ENCODE measurements at places on chromosomes 3 and 15.

DNA sequence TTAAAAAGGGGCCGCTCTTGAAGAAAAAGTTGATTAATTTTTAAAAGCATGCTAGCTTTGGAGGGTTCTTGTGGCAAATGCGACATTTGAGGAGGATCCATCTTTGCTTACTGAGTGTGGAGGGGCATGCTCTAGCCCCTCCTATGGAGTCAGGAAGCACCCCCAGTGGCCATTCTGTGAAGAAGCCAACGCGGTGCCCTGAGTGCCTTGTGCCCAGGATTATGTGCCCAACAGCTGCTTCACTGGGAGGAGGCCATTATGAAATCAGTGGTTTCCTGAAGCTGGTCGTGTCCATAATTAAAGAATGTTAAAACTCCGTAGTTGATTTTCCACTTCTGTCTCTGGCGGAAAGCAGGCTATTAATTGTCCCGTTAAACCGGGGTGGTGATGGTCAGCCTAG is 69.1 kb upstream of the TNFAIP8L3 start:
- no peak for DNase-seq

DNA sequence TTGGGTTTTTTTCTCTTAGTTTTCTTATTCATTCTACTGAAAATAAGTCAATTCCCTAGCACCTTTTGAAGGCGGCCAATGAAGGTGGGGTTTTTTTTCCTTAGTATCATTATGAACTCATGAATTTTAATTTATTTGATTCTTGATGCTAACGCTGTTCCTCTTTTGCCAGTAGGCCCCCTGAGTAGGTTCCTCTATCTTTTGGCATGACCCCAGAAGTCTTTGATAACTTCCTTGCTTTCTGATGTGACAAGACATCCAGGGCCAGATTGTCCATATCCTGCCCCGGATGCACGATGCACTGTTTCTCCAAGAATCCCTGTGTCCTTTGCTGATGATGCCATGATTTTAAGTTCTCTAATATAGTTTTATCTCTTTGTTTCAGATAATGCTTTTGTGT is 20.6 kb downstream of the LRRK1 start:
- no peak for DNase-seq

DNA sequence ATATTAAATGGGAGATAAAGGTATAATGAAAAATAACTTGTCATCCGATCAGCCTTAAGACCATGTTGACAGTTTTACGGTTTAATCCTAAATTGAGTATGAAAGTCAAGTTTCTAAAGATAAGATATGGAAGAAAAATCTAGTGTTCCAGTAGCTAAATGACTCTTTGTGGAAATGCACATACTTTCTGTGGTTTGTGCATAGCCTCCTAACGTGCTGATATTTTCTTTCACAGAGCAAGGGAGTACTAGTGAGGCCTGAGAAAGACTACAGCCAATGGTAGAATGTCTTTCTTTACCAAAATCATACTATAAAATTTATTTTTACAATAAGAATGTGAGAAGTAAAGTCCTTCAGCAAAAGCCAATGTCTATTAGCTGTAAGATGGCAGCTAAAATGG is 430.6 kb upstream of the RGMA start:
- no peak for DNase-seq

DNA sequence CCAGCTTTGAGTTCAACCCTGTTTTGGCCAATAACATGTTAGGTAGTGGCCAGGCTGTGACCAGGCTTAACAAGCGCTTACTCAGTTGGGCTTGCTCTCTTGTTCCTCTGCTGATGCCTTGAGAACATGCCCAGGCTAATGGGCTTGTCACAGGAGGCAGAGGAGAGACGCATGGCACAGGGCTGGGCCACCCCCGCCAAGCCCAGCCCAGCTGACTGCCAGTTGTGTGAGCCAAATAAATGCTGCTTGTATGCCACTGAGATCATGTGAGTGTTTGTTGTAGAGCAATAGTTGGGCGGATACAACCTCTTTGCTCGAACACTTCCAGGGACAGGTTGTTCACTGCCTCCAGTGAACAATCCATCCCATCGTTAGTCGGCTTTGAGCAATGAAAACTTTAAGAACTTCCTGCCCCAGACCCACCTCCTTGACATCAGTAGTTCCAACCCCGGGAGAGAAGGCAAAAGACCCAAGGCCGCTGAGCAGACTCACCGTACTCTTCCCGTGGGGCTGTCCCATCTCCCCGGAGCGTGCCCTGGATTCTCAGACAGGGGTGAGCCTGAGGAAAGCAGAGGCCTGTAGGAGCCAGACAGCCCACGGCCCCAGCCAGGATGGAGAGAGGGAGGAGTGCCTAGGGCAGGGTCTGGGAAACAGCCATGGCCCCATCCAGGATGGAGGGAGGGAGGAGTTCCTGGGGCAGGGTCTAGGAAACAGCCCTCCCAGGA is 4.1 kb downstream of the PLA2G4F start:
- no peak for DNase-seq

DNA sequence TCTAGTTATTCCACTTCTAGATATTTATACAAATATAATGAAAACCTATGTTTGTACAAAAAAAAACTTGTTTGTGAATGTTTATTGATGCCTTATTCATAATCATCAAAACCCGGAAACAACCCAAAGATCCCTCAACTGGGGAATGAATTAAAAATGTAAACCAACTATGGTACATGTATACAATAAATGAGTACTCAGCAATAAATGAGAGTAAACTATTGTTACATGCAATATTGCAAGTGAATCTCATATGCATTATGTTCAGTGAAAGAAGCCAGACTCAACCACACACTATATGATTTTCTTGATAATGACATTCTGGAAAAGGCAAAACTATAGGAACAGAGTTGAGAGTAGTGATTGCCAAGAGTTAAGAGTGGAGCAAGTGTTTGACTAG is 12.3 kb downstream of the ZNF860 start:
- DNase-seq = no peak

DNA sequence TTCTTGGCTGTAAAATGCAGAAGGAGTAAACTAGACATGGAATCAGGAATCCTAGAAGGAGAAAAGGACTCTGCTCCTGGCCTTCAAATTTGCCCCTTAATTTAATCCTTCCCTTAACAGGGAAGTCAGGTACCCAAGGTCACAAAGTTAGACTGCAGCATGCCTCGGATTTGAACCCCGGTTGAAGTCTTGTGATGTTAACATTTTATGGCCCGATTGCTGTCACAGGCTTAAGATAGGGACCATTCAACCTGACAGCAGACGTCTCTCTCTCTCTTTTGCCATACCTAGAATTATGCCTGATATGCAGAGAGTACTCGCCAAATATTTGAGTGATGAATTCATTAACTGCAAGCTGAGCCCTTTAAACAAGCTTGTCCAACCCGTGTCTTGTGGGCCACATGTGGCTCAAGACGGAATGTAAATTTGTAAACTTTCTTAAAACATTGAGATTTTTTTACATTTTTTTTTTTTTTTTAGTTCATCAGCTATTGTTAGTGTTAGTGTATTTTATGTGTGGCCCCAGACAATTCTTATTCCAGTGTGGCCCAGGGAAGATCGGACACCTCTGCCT is 217.2 kb downstream of the THSD4 start:
- no peak for DNase-seq

DNA sequence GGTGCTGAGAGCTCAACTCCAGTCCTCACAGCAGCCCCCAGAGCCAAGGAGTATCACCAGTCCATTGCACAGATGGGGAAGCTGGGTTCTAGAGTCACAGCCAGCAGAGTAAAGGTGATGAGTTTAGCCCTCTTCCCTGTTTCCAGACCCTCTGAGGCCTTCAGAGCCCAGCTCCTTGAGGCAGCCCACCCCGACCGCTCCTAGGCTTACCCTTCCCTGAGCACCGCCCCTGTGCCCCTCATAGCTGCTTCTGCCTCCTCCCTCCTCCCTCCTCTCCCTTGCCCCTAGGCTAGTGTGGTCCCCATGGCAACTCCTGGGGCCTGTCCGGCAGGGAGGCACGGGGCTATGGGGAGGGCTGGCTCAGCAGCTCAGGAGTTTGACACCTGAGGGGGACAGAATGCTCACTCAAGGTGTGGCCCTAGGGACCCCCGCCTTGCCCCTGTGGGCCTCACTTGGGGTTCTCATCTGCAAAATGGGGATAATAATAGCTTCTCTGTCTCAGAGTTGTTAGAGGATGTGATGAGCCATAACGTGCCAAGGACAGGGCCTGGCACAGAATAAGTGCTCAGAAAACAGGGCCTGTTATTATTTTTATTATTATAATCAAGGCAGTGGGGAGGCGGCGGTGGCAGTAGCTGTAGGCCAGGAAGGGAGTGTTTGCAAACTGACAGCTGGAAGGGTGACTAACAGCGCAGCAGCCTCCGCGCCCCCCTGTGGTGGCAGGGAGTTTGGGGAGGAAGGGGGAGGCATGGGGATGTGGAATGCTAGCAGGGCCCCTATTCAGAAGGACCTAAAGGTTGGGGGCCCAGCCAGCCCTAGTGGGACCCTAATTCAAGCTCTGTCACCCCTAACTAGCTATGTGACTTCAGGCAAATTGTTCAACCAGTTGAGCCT is 11.5 kb downstream of the CSK start:
- peak; percentile 60 for DNase-seq

- no peak for DNase-seq
Measured at GRCh38 chr3:104452697-104453096, 914.0 kb upstream of the ALCAM start.

DNA sequence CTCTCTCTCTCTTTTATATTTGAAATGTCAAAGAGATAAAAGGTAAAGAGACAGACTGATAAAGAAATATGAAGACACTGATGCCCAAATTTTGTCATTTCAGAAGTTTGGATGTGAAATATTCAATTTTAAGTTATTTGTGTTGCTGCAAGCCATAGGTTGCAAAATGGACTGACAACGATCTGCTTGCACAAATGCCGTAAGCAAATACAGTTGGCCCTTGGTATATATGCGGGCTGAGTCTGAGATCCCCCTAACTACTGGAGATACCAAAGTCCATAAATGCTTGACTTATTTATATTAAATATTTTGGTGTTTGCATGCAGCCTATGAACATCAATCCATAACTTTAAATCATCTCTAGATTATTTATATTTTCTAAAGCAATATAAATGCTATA is 1459.1 kb upstream of the ALCAM start:
- no peak for DNase-seq

GRCh38 chr3:141391991-141392316 is 23.6 kb downstream of the ZBTB38 start:
- no peak for DNase-seq

GRCh38 chr3:73621388-73621787 is 3.4 kb downstream of the PDZRN3 start:
- no peak for DNase-seq

GRCh38 chr15:72968531-72968922 is 83.7 kb upstream of the NEO1 start:
- no peak for DNase-seq

DNA sequence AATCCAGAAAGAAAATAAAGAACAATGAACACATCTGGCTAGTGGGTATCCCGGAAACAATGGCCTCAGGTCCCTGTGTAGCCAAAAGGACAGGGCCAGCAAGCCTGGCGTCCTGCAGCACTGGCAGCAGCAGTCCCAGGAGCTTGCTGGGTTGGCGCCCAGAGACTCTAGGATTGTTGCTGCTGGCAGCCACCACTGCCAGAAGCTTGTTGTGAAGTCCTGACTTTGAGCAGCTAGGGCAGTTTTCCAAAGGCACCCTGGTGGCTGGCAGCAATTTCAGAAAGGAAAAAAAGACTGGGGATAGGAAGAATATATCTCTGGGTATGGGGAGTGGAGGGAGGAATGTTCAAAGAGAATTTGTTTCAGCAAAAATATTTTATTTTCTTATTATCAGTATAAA is 11.3 kb downstream of the SHQ1 start:
- no peak for DNase-seq

DNA sequence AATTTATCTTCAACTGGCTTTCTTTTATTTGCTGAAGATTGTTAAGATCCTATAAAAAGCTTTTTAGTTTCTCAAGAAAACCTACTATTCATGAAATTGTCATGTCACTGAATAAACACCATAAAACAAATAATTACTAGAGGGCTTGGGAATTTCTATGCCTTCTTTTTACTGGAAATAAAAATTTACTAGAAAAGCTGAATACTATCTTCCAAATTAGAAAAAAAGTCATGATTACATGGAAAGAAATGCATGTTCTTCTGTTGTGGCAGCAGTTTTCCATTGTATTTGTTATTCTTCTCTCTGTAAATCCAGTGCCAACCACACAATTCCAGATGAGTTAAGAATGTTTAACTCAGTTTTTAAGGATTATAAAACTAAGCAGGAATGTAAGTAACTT is 153.8 kb downstream of the RAP2B start:
- DNase-seq = no peak

DNA sequence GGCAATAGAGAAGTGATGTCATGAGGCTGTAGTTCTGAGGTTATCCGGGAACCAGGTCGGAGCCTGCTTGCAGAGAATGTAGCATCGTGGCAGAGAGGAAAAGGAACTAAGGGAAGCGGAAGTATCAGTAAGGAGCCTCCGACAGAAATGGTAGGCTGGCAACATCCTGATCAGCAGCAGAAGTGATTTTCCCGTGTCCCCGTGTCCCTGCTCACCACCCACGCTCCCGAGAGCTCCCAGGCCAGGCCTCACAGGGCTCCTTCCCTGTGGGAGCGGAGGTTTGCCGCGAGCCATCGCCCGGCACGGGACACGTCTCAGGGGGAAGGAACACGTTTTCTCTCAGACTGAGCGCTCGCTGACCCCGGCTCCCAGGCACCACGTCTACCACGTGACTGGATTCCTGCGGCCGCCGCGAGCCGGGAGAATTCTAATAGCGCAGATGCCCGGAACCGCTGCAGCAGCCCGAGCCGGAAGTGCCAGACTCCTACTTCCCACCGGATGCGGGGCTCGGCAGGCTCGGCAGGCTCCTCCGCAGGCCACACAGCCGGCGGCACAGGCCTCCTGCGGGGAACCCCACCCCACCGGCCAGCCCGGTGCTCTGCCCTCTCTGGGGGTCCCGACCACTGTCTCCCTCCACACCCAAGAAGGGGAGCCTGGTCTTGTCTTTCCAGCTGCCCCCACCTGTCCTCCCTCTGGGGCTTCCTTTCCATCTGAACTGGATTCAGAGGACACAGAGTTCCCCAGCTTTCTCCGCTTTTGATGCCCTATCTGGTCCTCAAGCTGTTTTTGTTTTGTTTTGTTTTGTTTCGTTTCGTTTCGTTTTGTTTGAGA is 99.3 kb downstream of the BDH1 start:
- DNase-seq = peak; percentile 60

DNA sequence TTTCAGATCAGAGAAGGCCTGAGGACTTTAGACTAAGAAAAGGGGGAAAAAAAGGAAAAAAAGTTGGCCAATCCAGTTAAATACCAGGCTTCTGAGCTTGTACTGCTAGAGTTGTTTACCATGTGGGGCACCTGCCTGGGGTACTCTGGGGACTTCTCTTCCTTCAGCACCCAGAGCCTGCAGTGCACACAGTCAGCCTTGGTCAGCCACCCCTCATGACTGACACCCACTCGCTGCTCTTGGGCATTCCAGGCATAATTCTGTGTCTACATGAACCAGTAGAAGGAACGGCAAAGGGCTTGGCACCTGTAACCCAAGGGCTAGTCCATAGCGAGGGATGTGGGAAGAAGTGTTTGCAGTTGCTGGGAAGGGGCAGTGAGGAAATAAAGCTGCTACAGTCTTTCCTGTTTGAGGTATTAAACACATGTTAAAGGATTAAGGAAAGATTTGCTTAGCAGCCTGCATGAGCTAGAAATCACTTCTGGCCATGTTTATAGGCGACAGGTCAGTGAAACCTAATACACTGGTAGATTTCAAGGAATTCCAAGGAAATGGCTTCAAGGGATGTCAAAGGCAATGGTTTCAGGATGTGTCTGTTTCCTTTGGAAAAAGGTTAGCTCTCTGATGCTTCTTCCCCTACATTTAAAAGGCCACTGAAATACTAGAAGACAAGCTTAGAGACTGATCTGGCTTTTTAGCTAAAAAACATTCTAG is 232.5 kb downstream of the CHST2 start:
- no peak for DNase-seq

All from activated CD4-positive, alpha-beta T cell treated with anti-CD3 and anti-CD28 coated beads, Interleukin-2, amount 50 U/mL, for 16 hours (primary cell).